ENCODE measurements at places on chromosomes 4 and X.

DNA sequence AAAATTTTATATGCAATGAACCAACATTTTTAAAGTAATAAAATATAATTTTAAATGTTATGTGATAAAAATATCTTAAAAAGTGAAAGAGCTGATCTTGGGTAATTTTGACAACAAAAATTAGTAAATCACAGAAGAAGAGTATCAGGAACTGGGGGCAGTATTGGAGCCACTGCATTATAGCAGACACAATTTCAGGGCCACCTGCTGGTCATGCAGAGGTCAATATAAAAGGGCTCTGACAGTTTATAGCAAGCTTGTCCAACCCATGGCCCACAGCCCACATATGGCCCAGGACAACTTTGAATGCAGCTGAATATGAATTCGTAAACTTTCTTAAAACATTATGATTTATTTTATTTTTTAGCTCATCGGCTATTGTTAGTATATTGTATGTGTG lies 13.0 kb upstream of the LEF1 start:
- DNase-seq = no peak

GRCh38 chr4:53832549-53832948 lies 231.9 kb downstream of the CHIC2 start:
- no peak for DNase-seq

DNA sequence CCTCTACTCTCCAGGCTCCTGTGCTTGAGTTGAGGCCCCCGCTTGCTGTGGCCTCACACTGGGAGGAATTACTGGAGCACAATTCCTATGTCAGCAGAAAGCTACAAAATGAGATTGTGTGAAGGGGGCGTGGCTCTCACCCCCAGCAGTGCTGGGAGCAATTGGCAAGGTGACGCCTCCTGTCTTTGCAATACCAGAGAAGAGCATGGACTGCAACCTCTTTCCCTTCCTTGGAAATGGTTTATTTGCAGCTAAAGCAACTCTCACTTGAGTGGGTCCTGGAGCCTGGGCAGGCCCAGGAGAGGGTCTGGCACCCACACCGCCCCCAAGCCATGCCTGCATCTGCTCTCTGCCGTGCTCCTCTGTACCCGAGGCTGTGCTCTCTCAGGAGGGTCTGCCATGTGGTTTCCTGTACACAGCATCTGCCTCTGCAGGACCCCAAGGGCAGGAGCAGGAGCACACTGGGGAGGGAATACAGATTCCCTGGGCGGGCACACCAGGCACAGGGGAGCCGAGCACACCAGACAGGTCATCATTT lies 32.9 kb upstream of the HGFAC start:
- no peak for DNase-seq

DNA sequence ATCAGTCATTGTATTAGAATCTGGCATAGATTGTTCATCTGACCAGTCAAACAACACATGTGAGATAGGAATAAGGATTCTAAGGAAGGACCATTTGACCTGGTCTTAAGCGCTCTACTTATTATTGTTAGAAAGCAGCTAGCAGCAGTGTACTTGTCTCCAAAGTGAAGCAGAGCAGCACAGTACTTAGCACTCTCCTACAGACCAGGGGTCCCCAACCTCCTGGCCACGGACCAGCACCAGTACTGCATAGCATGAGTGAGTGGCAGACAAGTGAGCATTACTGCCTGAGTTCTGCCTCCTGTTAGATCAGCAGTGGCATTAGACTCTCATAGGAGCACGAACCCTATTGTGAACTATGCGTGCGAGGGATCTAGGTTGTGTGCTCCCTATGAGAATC lies 135.9 kb upstream of the SPRY1 start:
- no peak for DNase-seq

DNA sequence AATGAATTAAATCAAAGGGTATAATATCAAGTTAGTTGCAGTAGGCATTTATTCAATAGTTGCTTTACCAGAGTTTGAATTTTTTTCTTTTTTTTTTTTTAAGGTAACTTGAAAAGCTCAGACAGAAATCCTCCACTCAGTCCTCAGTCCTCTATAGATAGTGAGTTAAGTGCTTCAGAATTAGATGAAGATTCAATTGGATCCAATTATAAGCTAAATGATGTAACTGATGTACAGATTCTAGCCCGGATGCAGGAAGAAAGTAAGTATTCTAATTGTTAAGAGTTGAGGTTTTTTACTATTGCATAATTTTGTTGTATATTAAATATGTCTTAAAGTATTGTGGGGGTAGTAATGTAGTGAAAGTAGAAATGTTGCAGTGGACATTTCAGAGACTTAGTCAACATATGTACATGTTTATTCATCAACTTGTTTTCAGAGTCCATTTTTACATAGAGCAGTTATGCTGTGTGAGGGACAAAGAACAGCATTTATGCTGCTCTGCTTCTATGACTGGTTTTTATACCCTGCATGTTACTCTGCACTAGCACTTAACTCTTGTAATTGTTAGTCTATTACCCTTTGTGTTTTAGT lies 38.4 kb downstream of the SLAIN2 start:
- no peak for DNase-seq

- DNase-seq = no peak
These were observed 37.3 kb downstream of the RNF212 start for GRCh38 chr4:1075809-1076699.

- DNase-seq = no peak
These were observed 19.8 kb upstream of the FAM9A start for GRCh38 chrX:8820910-8821527.

DNA sequence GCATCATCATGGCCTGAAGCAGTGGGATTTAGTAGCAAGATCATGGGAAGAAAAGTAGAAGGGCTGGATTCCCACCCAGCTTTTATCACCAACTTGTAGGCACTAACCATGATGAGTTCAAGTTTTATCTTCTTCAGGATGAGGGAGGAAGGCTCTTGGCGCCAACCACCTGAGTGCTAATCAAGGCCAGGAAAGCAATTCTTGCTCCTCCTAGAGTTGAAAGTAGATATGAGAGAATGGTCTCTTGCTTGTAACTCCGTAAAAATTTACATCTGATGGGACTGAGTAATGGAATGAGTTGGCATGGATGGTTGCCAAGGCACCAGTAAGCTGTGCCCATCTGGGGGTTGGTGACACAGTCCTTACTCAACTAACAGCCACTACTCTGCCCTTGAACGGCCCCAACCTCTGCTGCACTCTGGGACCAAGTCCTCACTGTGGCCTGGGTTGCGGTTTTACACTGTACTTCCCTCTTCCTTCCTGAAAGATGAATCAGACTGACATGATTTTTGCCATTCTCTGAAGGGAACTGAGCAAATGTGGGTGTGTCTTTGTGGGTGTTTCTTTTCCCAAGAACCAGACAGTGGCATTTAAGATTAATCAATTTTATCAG lies 39.4 kb upstream of the NDP start:
- DNase-seq = peak; percentile 0

DNA sequence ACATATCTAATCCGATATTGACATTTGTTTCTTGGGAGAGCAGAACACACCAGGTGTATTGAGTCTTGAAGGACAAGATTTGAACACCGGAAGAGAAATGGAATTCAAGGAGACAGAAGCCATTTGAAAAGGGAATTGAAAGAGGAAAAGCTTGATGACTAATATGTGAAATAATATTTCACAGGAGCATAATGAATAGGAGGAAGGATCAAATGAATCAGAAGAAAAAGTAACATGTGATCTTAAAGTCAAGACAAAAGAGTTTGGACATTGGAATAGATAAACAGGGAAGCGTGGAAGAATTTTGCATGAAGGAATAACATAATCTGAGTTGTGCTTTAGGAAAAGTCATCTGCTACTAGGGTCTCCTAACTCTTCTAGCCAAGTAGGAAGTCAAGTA lies 145.5 kb upstream of the PDHA2 start:
- DNase-seq = no peak

- DNase-seq = no peak
These were observed 245.3 kb downstream of the AFAP1 start for GRCh38 chr4:7694324-7694723.

GRCh38 chrX:14095702-14096101 lies 66.0 kb upstream of the GEMIN8 start:
- DNase-seq = no peak

GRCh38 chrX:56498756-56499155 lies 64.7 kb upstream of the UBQLN2 start:
- DNase-seq = no peak

DNA sequence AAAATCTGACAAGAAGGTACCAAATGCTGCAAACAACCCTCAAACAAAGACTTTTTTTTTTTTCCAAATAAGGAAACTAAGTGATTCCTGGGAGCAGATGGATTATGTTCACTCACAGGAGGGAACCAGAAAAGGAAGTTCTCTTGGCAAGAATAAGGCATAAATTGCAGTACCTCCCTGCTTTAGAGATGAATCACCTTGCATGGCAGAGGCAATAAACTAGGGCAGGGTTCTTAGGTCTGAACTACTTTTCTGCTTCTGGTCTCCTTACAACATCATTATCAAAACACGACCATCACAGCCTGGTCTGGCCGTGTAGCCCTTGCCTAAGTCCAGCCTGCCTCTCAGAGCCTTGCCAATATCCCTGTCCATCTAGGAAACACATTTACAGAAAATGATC lies 6.3 kb downstream of the TMEM31 start:
- DNase-seq = no peak

- no peak for DNase-seq
These were observed 213.2 kb downstream of the FBXW7 start for GRCh38 chr4:152322656-152323055.

DNA sequence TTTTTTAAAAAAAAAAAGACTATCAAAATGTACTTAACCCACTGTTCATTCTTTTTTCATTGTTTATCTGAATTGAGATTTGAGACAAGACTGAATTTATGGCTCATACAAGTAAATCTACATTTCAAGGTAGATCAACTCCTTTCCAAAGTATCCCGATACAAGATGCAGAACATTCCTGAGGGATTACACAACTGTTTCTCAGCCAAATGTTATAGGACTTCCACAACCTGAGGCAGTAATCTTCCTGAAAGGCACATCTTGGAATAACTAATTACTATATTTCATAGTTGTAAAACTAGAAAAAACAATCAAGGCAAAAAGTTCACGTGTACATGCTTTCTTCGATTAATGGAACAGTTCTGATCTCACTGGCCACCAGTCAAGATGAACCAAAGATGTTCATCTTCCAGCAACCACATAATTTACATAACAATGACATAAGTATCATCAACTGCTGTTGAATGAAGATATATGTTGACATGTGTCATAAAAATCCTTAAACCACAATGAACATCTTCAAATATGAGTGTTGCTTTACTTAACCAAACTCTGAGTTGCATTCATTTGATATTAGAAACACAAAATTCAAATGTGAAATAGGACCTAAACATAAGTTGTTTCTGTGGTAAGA lies 225.2 kb upstream of the DKK2 start:
- DNase-seq = no peak

DNA sequence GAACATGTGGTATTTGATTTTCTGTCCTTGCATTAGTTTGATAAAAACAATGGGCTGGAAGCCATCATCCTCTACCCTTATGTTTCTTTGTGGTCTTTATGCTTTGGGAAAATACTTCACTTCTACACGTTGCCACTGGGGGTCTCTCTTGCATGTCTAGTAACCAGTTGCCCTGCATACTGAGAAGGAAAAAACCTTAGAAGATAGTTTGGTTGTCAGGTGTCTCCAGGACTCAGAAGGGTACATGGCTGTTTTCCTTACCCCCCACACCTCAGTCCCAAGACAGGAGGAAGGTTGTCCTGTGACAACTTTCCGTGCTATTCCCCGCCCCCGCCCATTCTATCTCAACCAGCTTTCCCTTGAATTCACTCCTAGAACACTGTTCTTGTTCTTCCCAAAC lies 62.1 kb upstream of the LANCL3 start:
- no peak for DNase-seq

- no peak for DNase-seq
These were observed 27.6 kb upstream of the CYBB start for GRCh38 chrX:37752281-37752680.
